Left ventricle myocardium superior (tissue), 1 donor: ENCODE measurements at places on chromosomes 13 and 19. TPM values are rescaled to one million over a fixed set of nuclear protein-coding genes. Genes with fewer than 3 reads are reported as not detected.

- peak; percentile 44 for DNase-seq
Measured at GRCh38 chr19:41192574-41193429, at the start of gene CYP2S1. TSS of gene CYP2S1 (plus strand) at chr19:41193219. CDS start at chr19:41193265, 46 bp downstream.

TNNI3 gene
- total RNA-seq, result 5,071 TPM

- no peak for DNase-seq
Measured at GRCh38 chr13:25753976-25754375, 297.8 kb downstream of the SHISA2 start.

CERS1 gene
- total RNA-seq, result 0.42 TPM

VSTM1 gene
- total RNA-seq, result not detected
